ENCODE measurements at places on chromosomes 6 and 20.
A peak's percentile ranks its signal among the peaks of the same experiment; 100 is the strongest.

GRCh38 chr20:3378138-3378537, 29.3 kb downstream of the DNAAF9 start:
- no peak for DNase-seq

GRCh38 chr6:17475606-17476244, 82.3 kb downstream of the CAP2 start:
- no peak for DNase-seq

DNA sequence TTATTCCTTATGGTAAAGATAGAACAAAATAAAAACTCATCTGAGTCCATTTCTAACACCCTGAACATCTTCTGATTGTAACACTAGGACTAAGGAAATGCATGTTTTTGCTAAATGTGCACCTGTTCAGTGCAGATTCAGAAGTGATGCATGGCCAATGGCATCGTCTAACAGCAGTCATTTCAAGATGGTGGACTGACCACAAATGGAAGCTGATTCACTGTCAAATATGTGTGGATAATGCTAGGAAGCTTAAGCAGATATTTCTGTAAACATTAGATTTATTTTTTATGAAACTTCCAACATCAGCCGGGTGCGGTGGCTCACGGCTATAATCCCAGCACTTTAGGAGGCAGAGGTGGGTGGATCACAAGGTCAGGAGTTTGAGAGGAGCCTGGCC, 394.8 kb downstream of the SAMD5 start:
- DNase-seq: no peak

GRCh38 chr6:22145376-22145775, 151.5 kb downstream of the PRL start:
- no peak for DNase-seq

GRCh38 chr6:111750753-111751673, 122.2 kb downstream of the FYN start:
- DNase-seq: peak; percentile 87

GRCh38 chr6:151058021-151058733, 181.6 kb upstream of the AKAP12 start:
- no peak for DNase-seq
